AG09309 (cell line): ENCODE measurements at places on chromosomes 16 and 17.

GRCh38 chr16:81570151-81570846 lies 125.7 kb downstream of the CMIP start:
- DNase-seq, result no peak

- no peak for DNase-seq
These were observed 2.8 kb upstream of the LPCAT2 start for GRCh38 chr16:55506083-55506482.

GRCh38 chr17:46818929-46819859 lies 702 bp upstream of the WNT3 start:
- no peak for DNase-seq

- DNase-seq, result no peak
These were observed 938.2 kb upstream of the CDH8 start for GRCh38 chr16:62974424-62974823.

DNA sequence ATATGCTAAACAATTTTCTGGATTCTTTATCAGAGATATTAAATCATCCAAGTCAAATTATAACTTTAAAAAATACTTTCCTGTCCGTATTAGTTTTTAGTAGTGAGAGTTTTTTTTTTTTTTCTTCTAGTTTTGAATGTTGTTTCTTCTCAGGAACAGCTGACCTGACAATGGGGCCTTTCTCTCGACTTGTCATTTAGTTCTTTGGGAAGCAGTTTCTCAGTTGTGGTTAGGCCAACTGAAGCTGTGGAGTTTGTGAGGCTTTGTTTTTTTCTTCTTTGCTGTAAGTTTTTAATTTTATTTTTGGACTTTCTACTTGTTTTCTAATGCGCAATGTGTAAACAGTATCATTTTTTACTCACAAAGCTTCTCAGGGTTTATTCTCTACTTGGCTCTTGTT lies 140.8 kb downstream of the FTO start:
- DNase-seq, result no peak

DNA sequence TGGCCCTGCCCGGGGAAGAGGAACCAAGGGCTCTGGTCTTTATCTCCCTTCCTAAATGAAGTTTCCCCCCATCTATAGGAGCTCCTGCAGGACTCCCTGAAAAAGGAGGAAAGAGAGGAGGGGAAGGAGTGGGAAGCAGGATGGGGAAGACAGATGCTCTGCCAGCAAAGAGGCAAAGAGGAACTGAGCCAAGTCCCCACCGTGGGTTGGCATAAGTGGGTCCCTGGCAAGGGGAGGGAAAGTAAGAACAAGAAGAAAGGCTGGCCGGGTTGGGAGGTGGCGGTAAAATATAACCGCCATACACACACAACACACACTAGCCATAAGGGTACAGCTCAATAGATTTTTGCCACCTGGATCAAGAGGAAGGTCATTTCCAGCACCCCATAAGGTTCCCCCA lies 6.1 kb upstream of the EIF1 start:
- no peak for DNase-seq

DNA sequence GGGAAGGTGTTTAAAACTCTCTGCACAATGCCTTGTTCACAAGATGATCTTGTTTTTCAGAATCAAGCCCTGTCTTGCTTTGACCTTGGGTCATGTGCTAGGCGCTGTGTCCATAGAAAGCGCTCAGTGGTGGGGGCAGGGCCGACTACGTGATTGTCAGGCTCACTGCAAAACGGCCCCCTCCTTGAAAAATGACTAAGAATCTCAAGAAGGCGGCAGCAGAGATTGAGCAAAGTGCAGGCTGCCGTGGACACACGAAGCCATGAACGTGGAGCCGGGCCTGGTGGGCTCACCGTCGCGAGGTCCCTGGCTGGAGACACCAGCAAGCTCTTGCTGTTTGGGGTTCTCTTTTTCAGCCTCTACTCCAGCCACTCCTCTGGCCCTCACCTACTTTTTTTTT lies 10.2 kb downstream of the ATP2C2 start:
- DNase-seq, result no peak
